Activated naive CD8-positive, alpha-beta T cell treated with anti-CD3 and anti-CD28 coated beads for 36 hours (primary cell): ENCODE measurements at places on chromosomes 5 and 9. TPM values are rescaled to one million over a fixed set of nuclear protein-coding genes. Genes with fewer than 3 reads are reported as not detected.

Gene PCDHGB4
- not detected for total RNA-seq

DNA sequence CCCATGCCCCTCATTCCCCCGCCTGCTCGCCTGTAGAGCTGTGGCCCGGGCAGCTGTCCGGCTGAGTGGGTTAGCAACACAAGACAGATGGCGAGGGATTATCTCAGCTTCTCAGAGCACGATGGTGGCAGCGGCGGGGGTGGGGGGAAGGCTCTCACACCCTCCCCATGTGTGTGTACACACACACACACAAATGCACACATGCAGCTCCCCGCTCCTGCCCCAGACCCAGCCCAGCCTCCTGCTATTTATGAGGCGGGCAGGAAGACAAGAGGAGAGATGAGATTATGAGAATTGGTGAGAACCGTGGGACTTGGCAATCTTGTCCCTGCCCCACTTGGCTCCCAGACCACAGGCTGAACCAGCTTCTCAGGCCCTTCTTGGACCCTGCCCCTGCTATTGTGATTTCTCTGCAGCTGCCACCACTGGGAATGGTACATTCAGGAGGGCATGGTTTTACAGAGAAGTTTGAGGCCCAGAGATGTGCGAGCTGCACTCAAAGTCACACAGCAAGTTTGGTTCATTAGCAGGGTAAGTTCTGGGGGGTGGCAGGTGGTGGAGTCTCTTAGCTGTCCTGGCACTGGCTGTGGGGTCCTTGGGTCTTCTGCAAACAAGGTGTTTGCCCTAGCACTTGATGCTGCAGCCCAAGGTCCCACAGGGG is 51.0 kb upstream of the PSD2 start:
- no peak overlapping the region for H3K27ac ChIP-seq
- no peak for DNase-seq
- no peak overlapping the region for H3K4me3 ChIP-seq

GRCh38 chr5:91341154-91341553 is 42.0 kb downstream of the ARRDC3 start:
- no peaks in the 10 kb centered on the region for H3K27me3 ChIP-seq
- H3K27ac ChIP-seq, result no peak overlapping the region

Gene SLC25A2
- total RNA-seq, result 0.21 TPM

Gene DBH
- total RNA-seq, result not detected

GRCh38 chr5:155069961-155070360 is 56.4 kb downstream of the KIF4B start:
- peaks cover 4% of the 10 kb centered on the region for H3K27me3 ChIP-seq
- H3K36me3 ChIP-seq, result no peaks in the 10 kb centered on the region
- no peak overlapping the region for H3K4me3 ChIP-seq
- H3K4me1 ChIP-seq, result no peaks in the 10 kb centered on the region

DNA sequence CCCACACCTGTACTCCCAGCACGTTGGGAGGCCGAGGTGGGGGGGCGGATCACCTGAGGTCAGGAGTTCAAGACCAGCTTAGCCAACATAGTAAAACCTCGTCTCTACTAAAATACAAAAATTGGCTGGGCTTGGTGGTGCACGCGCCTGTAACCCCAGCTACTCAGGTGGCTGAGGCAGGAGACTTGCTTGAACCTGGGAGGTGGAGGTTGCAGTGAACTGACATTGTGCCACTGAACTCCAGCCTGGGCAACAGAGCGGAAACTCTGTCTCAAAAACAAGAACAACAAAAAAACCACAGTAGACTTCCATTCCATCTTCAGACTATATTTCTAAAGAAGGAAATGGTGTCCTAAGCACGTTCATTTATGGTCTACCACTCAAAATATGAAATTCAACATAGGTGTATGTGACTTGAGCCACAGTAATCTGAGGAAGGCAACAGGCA is 14.2 kb upstream of the SERINC5 start:
- DNase-seq, result peak; percentile 34
- H3K4me1 ChIP-seq, result peaks cover 25% of the 10 kb centered on the region
- H3K36me3 ChIP-seq, result peaks cover 2% of the 10 kb centered on the region
- H3K27ac ChIP-seq, result peak overlapping the region; percentile 94
- H3K27me3 ChIP-seq, result no peaks in the 10 kb centered on the region

Gene IL4
- total RNA-seq, result not detected

Gene IFT74
- 12.4 TPM for total RNA-seq

Gene COL15A1
- not detected for total RNA-seq

GRCh38 chr5:140635291-140636257 is 2.6 kb upstream of the CD14 start:
- H3K27ac ChIP-seq, result peak overlapping the region; percentile 38
- no peak for DNase-seq
- peaks cover 8% of the 10 kb centered on the region for H3K36me3 ChIP-seq
- no peak overlapping the region for H3K4me3 ChIP-seq
- peaks cover 23% of the 10 kb centered on the region for H3K27me3 ChIP-seq

Gene PIP5K1B
- 1.9 TPM for total RNA-seq

Gene INIP
- total RNA-seq, result 36.8 TPM

DNA sequence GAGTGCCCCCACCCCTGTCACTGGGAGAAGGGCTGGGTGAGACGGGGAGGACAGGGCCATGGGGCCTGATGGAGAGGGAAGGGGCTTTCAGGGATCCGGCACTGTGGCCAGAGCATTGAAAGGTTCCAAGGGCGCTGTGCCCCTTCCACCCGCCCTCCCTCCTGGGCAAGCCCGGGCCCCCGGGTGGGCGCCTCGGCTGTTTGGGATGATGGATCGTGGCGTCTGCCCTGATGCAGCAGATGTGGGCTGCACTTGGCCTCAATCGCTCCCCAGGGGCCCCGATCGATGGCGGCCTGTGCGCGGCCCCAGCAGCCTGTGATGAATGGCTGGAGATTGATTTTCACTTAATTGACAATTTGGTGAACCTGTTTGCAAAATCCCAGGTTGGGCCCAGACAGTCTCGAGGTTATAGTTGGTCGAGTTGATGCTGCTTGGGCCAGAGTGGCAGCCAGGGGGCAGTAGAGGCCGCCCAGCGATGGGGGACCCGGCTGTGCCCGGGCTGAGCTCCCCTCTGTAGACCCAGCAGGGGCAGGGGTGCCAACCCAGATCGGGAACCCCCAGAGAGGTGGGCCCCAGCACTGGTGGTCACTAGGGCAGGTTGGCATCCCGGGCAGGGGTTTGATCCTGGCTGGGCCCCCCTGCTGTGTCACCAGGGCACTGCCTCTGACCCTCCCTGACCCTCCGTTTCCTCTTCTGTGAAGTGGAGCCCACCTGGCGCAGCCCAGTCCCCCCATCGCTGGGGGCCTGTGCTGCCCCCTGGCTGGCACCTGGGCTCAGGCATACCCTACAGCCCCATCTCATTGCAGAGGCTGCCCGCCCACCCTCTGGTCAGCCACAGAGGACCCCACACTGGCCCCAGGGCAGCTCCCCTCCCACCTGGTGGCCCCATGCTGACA is 34.7 kb downstream of the LHX3 start:
- DNase-seq, result peak; percentile 58
- H3K36me3 ChIP-seq, result no peaks in the 10 kb centered on the region
- H3K4me1 ChIP-seq, result no peaks in the 10 kb centered on the region
- H3K27ac ChIP-seq, result no peak overlapping the region
- H3K27me3 ChIP-seq, result peaks cover 4% of the 10 kb centered on the region
- no peak overlapping the region for H3K4me3 ChIP-seq

DNA sequence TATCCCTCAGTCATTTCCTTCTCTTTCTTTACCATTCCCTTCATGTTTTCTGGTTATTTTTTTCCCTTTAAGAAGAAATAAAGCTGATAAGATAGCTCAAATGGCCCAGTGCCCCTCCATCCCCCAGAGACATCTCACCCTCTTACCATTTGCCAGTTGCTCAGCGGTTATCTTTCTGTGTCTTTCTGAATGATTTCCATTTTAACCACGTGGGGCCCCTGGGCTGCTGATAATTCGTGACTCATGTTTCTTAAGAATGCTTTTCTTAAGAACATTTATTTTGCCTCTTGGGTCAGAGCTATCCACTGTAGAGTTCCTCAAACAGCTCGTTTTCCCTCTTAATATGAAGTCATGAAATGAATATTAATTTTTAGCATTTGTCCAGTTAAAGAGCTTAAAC is 147.8 kb downstream of the MAST4 start:
- H3K27ac ChIP-seq, result no peak overlapping the region
- DNase-seq, result no peak
- H3K27me3 ChIP-seq, result peaks cover 7% of the 10 kb centered on the region
- no peak overlapping the region for H3K4me3 ChIP-seq

- no peaks in the 10 kb centered on the region for H3K36me3 ChIP-seq
- peaks cover 27% of the 10 kb centered on the region for H3K27me3 ChIP-seq
- H3K4me3 ChIP-seq, result no peak overlapping the region
- DNase-seq, result no peak
- no peak overlapping the region for H3K27ac ChIP-seq
These were observed 5.7 kb upstream of the ADRB2 start for GRCh38 chr5:148820461-148821395.

DNA sequence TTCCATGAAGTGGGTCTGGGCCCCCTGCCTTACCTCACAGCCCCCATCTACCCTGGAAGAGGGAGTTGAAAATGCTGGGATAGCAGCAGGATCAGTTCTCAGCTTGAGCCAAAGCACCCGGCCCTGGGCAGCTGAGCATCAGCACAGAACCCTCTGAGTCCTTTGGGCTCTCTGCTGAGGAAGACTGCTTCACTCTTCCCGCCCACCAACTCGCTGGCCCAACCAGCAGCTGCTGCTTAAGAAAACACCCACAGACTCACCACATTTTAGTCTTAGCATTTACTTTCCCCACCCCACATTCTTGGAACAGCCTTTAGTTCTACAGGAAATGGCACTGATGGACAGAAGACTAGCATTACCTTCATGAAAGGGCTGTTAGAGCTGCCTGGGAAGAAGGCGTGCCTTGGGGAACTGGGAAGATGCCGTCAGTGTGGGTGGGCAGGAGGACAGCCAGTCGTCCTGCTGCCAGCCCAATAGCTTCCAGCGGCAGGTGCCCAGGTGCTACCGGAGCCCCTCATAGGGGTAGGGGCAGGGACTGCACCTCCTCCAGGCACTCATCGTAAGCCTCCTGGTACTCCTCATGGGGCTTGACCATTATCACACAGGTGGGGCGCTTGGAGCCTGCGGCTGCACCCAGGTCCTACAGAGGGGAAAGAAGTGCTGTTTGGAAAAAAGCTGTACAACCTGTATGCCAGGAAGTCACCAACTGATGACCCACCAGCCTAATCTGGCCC is 4.3 kb downstream of the NHP2 start:
- H3K36me3 ChIP-seq, result peaks cover 44% of the 10 kb centered on the region
- H3K4me1 ChIP-seq, result peaks cover 55% of the 10 kb centered on the region
- H3K27ac ChIP-seq, result peak overlapping the region; percentile 86
- peak; percentile 47 for DNase-seq
- H3K4me3 ChIP-seq, result peak overlapping the region; percentile 45

DNA sequence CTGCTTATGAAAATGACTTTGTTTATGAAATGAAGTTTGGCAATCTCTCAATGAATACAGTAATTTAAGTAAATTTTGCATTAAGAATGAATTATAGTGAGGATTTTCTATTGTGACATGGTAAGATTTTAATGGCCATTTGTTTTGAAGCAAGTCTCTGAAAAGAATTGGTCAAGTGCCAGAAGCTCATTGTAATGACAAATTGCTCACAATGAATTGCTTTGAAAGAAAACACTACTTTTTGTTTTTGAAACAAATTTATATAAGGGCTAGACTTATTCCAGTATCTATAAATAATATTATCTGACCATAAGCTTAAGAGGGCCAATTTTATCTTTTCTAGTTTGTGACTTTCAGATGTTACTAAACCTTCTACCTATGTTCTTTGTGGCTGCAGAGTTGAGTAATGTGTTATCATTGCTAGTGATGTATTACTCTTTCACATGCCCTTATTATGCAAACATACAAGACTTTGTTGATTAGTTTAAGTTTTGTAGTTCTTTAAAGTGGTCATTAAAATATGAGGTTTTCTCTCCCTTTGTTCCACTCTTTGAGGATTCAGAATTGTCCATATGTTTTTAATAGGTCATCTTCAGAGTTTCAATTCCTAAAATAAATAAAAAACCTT is 93.0 kb upstream of the ZNF608 start:
- H3K4me1 ChIP-seq, result no peaks in the 10 kb centered on the region
- H3K4me3 ChIP-seq, result no peak overlapping the region
- H3K36me3 ChIP-seq, result no peaks in the 10 kb centered on the region
- no peak for DNase-seq

- peaks cover 11% of the 10 kb centered on the region for H3K4me1 ChIP-seq
- H3K36me3 ChIP-seq, result no peaks in the 10 kb centered on the region
- H3K27me3 ChIP-seq, result peaks cover 3% of the 10 kb centered on the region
- no peak for DNase-seq
These were observed 210.1 kb downstream of the GOLPH3 start for GRCh38 chr5:31964007-31964360.

- no peak overlapping the region for H3K4me3 ChIP-seq
- no peaks in the 10 kb centered on the region for H3K4me1 ChIP-seq
- H3K27me3 ChIP-seq, result no peaks in the 10 kb centered on the region
- H3K27ac ChIP-seq, result no peak overlapping the region
These were observed 63.4 kb downstream of the GOLM1 start for GRCh38 chr9:86035827-86036440.

Gene SCGB3A2
- not detected for total RNA-seq

- no peak overlapping the region for H3K27ac ChIP-seq
- DNase-seq, result peak; percentile 11
These were observed 67.5 kb upstream of the S1PR3 start for GRCh38 chr9:88923653-88924288.

Gene ERP44
- total RNA-seq, result 11.4 TPM

GRCh38 chr5:112869948-112870347 is 8.9 kb downstream of the SRP19 start:
- H3K4me3 ChIP-seq, result no peak overlapping the region
- no peak for DNase-seq
- peaks cover 38% of the 10 kb centered on the region for H3K36me3 ChIP-seq

- H3K27me3 ChIP-seq, result no peaks in the 10 kb centered on the region
- no peak overlapping the region for H3K27ac ChIP-seq
- no peak for DNase-seq
- H3K36me3 ChIP-seq, result peaks cover 6% of the 10 kb centered on the region
These were observed 3.0 kb upstream of the RPL26L1 start for GRCh38 chr5:172956228-172956627.

- H3K36me3 ChIP-seq, result no peaks in the 10 kb centered on the region
- H3K27me3 ChIP-seq, result peaks cover 93% of the 10 kb centered on the region
- no peak overlapping the region for H3K27ac ChIP-seq
These were observed 10.3 kb upstream of the NEUROG1 start for GRCh38 chr5:135546101-135546500.

Gene SIMC1
- total RNA-seq, result 24.8 TPM

- no peaks in the 10 kb centered on the region for H3K36me3 ChIP-seq
- H3K27me3 ChIP-seq, result peaks cover 16% of the 10 kb centered on the region
- no peak for DNase-seq
- H3K27ac ChIP-seq, result no peak overlapping the region
These were observed 321.8 kb downstream of the SLIT3 start for GRCh38 chr5:168979135-168979534.

Gene FANCG
- 92.8 TPM for total RNA-seq

DNA sequence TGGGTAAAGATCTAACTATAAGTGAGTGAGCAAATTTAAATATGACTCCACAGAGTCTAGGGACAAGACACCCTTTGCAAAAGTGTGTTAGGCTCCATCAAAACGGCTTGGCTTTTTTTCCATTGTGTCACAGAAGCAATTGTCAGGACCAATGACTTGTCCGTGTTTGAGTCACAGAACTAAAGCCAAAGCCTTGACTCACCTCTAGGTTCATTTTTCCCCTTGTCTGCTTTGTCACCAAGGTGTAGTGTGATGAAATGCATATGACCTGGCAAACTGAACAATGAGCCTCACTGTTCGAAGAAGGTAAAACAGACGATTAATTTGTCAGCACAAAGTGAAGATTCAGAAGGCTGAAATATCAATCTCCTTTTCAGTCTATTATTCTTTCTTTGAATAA is 331.0 kb downstream of the GLIS3 start:
- no peaks in the 10 kb centered on the region for H3K36me3 ChIP-seq
- H3K27me3 ChIP-seq, result peaks cover 6% of the 10 kb centered on the region
- H3K27ac ChIP-seq, result no peak overlapping the region
- H3K4me3 ChIP-seq, result no peak overlapping the region
